ENCODE measurements at places on chromosomes 12 and 14.

- DNase-seq, result no peak
Observed at GRCh38 chr12:97805146-97805545, 342.5 kb downstream of the RMST start.

- peak; percentile 43 for DNase-seq
Observed at GRCh38 chr12:30437616-30438015, 258.1 kb downstream of the IPO8 start.

DNA sequence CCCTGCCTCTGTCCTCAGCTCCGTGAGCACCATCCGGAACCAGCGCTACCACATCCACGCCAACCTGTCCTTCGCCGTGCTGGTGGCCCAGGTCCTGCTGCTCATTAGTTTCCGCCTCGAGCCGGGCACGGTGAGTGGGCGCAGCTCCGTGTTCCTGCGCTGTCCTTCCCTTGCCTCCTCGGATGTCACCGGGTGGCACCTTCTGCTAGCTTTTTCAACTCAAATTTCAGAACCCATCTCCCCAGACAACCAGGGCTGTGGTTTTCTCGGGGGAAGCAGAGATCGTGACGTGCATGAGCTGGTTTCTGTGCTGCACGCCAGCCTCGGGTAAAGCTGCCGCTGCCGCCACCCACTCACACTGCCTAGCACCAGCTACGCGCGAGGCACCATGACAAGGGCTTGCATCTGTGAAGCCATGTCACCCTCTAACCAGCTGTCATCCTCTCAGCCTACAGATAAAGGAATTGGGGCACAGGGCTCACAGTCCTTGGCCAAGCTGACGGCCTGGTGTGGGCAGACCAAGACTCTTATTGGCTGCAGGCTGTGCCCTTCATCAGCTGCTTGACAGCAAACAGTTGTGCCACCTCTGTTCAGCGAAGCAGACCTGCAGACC, 152.1 kb downstream of the ADGRD1 start:
- no peak for DNase-seq

DNA sequence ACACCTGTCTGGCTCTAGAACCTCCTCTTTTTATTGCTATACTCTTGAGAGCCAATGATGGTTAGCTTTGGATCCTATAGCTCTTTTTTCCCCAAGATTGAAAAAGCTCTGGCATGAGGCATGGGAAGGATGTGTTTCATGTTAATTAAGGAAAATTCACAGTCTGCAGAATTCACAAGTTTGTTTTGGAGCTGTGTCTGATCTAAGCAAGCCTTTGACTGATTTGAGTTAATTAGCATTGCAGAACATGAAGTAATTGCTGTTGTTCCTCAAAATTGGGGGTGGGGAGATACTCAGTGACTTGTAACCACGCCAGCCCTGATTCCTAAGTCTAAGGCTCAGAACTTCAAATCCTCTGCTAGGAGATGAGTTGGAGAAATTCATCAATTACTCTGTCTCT, 205.0 kb downstream of the SUDS3 start:
- DNase-seq, result no peak

DNA sequence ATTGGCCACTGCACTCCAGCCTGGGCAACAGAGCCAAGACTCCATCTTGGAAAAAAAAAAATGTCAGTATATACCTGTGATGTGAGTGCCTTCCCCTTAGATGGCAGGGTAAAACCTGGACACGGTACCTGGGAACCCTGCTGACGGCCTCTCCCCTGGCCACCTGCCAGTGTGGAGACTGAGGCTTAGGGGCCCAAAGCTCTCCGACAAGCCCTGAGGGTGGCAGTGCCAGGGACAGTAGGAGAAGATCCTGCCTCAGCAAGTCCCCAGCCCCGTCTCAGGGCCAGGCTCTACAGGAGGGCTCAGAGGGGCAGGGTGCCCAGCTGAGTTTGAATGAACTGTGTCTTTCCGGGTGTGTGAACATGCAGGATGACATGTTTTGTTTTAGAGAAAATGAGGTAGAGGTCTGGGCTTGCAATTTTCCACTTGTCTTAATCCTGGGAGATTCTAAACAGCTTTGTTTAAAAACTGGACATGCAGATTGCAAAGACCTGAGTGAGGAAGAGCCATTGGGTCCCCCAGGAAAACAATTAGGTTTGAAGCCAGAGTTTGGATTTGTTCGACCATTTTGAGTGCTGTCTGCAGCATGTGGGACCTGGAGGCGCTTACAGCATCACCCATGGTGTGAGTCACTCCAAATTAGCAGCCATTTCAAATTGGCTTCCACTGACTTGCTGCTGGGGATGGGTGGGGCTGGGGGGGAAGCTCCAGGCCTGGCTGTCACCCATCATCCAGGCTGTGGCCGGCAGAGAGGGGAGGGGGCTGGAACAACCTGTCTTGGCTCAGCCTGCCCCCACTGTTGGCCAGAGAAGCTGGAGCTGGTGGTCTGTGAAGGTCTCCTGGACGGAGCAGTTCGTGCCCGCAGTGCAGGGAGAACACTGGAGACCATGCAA, 10.8 kb downstream of the TSPAN9 start:
- no peak for DNase-seq

GRCh38 chr12:82954572-82954971, 267.9 kb downstream of the TMTC2 start:
- DNase-seq, result no peak

- peak; percentile 40 for DNase-seq
Observed at GRCh38 chr14:93032421-93032936, 83.2 kb downstream of the ITPK1 start.

DNA sequence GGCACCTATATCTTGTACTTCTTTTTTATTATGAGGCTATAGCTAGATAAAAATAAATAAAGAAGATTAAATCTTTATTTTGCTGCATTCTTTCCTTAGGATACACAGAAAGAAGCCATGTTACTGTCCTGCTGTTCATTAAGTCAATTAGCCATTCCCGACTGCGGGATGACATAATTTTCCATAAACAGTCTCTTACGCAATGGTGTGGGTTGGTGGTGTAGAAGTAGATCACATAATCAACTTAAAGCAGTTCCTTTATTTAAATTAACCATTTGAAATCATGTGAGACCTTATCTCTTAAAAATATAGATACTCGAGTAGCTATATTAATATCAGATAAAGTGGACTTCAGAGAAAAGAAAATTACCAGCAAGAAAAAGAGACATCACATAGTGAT, 40.2 kb downstream of the TAOK3 start:
- no peak for DNase-seq

DNA sequence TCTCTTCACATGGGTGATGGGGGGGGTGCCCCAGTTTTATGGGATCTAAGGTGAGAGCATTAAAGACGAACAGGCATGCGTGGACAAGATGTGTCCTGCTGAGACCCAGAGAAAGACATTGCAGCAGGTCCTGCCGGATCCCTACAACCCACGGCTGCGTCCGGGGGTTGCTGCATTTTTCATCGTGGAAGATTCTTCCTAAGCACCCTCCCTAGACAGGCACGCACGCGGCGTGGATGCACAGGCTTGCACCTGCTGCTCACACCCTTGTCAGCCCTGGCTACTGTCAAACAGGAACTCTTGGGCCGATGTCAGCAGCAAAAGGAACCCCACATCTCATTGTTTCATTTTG, 280.6 kb upstream of the RTL1 start:
- no peak for DNase-seq

DNA sequence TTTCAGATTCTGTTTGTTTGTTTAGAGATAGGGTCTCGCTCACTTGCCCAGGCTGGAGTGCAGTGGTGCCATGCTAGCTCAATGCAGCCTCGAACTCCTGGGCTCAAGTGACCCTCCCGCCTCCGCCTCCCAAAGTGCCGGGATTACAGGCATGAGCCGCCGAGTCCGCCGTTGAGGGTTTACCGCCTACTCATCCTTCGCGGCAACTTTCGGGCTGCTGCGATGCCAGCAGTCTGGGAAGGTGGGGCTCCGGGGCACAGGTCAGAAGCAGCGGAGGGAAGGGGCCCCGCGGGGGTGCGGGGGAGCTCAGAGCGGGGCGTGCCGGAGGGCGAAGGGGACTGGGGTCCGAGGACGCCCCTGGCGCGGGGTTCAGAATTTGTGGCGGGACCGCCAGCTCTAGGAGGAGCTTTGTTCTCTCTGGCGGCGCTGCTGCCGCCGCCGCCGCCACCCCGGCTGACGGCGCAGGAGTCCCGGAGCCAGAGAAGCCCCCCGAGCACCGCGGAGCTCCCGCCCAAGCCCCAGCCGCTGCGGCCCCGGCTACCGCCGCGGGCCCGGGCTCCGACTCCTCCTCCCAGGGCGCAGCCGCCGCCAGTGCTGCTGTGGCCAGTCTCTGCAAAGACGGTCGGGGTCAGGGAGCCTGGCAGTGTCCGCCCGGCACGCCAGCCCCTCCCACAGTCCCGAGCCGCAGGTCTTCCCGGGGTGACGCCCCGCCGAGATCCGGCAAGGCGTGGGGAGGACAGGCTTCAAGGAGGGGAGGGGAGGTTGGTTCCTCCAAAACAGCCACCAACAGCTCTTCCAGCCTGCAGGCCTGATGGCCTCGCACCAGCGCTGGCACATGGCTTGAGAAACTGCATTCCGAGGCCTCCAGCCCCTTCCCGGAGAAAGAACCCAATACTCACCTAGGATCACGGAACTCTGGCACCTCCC, 10.9 kb upstream of the KRT77 start:
- no peak for DNase-seq

- DNase-seq, result peak; percentile 78
Observed at GRCh38 chr12:11877869-11878780, 192.6 kb upstream of the BCL2L14 start.

GRCh38 chr12:43585676-43586075, 33.7 kb upstream of the ADAMTS20 start:
- no peak for DNase-seq
